CD4-positive, alpha-beta memory T cell (primary cell): ENCODE measurements at places on chromosomes 3 and 15. TPM values are rescaled to one million over a fixed set of nuclear protein-coding genes. Genes with fewer than 3 reads are reported as not detected.

DNA sequence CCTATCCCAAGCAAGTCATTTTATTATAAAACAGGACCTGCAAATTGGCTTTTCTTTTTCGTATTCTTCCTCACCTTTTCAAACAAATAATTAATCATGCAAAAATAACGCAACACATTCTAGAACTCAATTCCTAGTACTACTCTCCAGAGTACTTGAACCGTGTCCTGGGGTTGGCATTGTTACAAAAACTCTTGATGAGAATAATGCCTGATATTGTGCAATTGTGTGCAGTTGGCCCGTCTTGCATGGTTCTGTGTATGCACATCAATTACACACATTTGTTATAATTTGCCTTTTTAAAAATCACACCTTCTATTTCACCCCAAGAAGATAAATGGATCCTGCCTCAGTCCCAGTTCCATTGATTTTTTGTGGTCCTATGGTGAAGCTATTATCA lies 205.4 kb downstream of the EPHB1 start:
- no peaks in the 10 kb centered on the region for H3K27me3 ChIP-seq
- no peaks in the 10 kb centered on the region for H3K4me1 ChIP-seq
- H3K4me3 ChIP-seq, result no peak overlapping the region
- no peak overlapping the region for H3K27ac ChIP-seq
- no peaks in the 10 kb centered on the region for H3K36me3 ChIP-seq

- H3K4me3 ChIP-seq, result no peak overlapping the region
- no peaks in the 10 kb centered on the region for H3K36me3 ChIP-seq
- no peaks in the 10 kb centered on the region for H3K4me1 ChIP-seq
- no peak overlapping the region for H3K27ac ChIP-seq
- H3K27me3 ChIP-seq, result no peaks in the 10 kb centered on the region
Observed at GRCh38 chr3:46729038-46729437, 11.4 kb upstream of the PRSS50 start.

GRCh38 chr15:100029868-100030479 lies 296.7 kb upstream of the LYSMD4 start:
- H3K36me3 ChIP-seq, result no peaks in the 10 kb centered on the region
- no peaks in the 10 kb centered on the region for H3K4me1 ChIP-seq
- H3K27me3 ChIP-seq, result no peaks in the 10 kb centered on the region
- H3K4me3 ChIP-seq, result no peak overlapping the region

The ACOX2 gene
- total RNA-seq, result not detected
